T-cell (primary cell): ENCODE measurements at places on chromosomes 12 and 14. TPM values are rescaled to one million over a fixed set of nuclear protein-coding genes. Genes with fewer than 3 reads are reported as not detected.

The SERPINA12 gene
- not detected for total RNA-seq

The SLC25A21 gene
- total RNA-seq: not detected

The GNPNAT1 gene
- total RNA-seq: 10.0 TPM

The TMEM119 gene
- 0.13 TPM for total RNA-seq

The CLEC12A gene
- not detected for total RNA-seq

The CEBPE gene
- total RNA-seq: 0.82 TPM

The CLEC14A gene
- not detected for total RNA-seq

The CRADD gene
- 19.3 TPM for total RNA-seq

The FLRT2 gene
- total RNA-seq: 0.35 TPM

The RAB2B gene
- 27.6 TPM for total RNA-seq

The RNASE4 gene
- total RNA-seq: 0.54 TPM

The SAMD15 gene
- total RNA-seq: 0.25 TPM

The SERPINA10 gene
- total RNA-seq: not detected

The PTHLH gene
- not detected for total RNA-seq

DNA sequence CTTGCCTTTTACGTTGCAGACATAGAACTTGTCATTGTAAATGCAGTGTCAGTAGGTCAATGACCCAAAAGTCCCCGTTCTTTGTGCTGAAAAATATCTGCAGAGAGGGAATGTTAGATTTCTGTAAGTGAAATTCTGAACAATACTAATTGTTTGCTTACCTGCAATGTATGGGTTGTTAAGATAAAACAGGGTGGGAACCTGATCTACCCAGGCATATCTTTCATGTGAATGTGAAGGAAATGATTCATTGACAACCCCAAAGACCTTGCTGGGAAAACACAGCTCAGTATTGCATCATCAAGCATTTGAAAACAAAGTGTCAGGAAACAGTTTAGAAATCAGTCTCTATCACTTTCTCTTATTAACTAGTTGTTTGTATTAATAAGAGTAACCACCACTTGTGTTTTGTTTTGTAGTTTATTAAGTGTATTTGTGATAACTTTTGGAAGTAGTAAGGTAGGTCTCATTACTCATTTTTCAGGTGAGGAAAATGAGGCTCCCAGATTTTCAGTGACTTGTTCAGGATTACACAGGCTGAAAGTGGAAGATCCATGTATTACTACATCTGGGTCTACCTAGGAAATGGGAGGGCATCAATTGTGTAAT is 57.9 kb upstream of the SLC38A2 start:
- no peak overlapping the region for H3K4me3 ChIP-seq
- no peaks in the 10 kb centered on the region for H3K27me3 ChIP-seq
- H3K27ac ChIP-seq: no peak overlapping the region

GRCh38 chr14:61621444-61621843 is 73.9 kb upstream of the HIF1A start:
- H3K27ac ChIP-seq: no peak overlapping the region
- H3K27me3 ChIP-seq: no peaks in the 10 kb centered on the region
- H3K4me1 ChIP-seq: peaks cover 6% of the 10 kb centered on the region

- no peaks in the 10 kb centered on the region for H3K4me1 ChIP-seq
- H3K27me3 ChIP-seq: no peaks in the 10 kb centered on the region
- no peak for DNase-seq
- no peaks in the 10 kb centered on the region for H3K36me3 ChIP-seq
- H3K4me3 ChIP-seq: no peak overlapping the region
Measured at GRCh38 chr14:32224737-32225377, 21.8 kb upstream of the RNU6-8 start.

DNA sequence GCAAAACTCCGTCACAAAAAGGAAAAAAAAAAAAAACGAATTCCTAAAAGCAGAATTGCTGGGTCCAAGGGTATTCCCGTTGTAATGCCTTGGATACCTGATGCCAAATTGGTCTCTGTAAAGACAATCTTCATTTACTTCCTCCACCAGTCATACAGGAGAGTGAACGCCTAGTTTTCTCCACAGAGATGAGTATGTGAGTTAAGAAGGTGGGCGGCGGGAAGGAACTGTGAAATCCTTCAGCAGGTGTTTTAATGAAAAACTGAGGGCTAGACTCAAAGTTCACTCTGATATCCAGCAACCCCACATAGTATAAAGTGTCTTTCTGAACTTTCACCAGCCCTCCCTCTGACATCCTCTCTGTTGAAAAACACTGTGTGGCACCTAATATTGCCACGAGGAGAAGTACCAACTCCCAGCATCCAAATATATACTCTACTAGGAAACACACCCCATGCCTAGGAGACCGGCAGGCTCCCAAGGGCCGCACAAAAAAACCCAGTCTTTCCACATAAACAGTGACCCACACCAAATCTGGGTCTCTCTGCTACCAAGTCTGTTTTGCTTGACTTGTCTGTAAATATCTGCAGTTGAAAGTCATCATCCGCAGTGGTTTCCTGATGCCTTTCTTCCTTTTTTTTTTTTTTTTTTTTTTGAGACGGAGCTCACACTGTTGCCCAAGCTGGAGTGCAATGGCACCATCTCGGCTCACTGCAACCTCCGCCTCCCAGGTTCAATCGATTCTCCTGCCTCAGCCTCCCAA is 30.3 kb upstream of the FOXN3 start:
- peaks cover 12% of the 10 kb centered on the region for H3K36me3 ChIP-seq
- peaks cover 44% of the 10 kb centered on the region for H3K4me1 ChIP-seq
- DNase-seq: no peak
- H3K27ac ChIP-seq: no peak overlapping the region
- no peaks in the 10 kb centered on the region for H3K27me3 ChIP-seq

DNA sequence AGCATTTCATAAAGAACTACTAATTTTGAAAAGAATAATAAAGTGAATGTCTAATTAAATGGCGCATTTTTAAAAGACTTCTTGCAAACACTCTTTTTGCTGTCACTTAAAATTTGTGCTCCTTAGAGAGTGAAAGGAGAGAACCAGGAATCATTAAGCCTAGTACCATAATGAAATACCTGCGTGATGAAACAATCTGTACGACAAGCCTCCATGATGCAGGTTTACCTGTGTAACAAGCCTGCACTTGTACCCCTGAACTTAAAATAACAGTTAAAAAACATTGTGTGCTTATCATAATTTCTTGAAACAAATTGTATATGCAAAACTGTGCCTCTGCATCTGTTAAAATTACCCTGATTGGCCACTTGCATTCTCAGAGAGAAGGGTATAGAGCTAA is 108.1 kb downstream of the MGAT4C start:
- no peaks in the 10 kb centered on the region for H3K27me3 ChIP-seq
- H3K4me3 ChIP-seq: no peak overlapping the region
- DNase-seq: no peak

DNA sequence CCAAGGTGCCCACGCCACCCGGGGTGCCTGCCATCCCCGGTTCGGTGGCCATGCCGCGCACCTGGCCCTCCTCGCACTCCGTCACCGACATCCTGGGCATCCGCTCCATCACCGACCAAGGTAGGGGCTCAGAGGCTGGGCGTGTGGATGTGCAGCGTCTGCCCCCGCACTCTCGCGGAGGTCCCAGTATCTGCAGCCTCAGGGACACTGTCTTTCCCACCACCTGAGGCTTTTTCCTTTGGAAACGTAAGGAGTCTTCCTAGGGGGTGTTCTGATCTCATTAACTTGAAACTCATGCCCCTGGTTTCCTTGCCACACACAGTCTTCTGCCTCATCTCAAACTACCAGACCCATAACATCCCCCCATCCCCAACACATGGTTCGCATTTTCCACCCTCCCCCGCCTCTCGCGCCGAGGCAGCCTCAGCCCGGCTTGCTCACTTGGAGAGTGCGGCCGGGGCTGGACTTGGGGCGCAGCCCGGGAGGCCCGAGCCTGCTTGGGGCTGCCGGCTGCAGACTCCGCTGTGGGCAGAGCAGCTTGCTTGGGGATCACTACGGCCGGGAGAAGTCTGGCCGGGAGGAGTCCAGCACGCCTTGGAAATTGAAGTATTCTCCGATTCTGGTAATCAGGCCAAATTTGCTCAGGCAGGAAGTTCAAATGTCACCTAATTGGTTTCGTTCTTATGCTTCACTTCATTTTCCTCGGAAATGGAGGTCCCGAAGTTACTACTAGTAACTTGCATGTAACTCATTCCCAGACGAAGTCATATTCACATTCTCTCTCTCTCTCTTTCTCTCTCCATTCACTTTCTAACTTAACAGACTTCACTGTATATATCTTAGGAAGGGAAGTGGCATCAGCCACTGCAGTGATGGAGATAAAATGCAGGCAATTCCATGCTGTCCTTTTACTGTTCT is 2.0 kb downstream of the PAX9 start:
- no peak overlapping the region for H3K4me3 ChIP-seq
- DNase-seq: no peak
- H3K4me1 ChIP-seq: no peaks in the 10 kb centered on the region
- peaks cover 10% of the 10 kb centered on the region for H3K27me3 ChIP-seq

- no peaks in the 10 kb centered on the region for H3K36me3 ChIP-seq
- DNase-seq: no peak
- H3K4me3 ChIP-seq: no peak overlapping the region
- no peaks in the 10 kb centered on the region for H3K27me3 ChIP-seq
- H3K27ac ChIP-seq: no peak overlapping the region
Measured at GRCh38 chr12:97756066-97756666, 293.6 kb downstream of the RMST start.

DNA sequence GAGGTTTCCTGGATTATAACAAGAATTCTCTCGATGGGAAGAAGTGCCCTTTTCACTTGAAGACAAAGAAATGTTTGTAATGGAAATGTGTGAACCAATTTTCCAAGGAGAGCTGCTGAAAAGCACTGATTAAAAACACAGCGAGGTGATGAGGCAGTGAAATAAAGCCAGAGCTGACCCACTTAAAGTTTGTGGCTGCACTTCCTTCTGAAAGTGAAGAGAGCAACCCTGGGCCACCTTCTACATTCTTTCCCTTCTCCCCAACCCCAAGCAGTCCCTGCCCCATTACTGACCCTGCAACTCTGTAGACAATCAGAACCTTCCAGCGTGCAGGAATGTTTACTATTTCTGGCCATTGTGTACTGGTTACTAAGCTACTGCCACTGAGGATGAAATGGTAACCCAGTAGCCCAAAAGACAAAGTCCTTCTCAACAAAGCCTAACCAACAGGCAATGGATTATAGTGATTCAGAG is 173.9 kb downstream of the TTC7B start:
- H3K4me1 ChIP-seq: no peaks in the 10 kb centered on the region
- H3K4me3 ChIP-seq: no peak overlapping the region
- no peaks in the 10 kb centered on the region for H3K27me3 ChIP-seq
- no peak overlapping the region for H3K27ac ChIP-seq

DNA sequence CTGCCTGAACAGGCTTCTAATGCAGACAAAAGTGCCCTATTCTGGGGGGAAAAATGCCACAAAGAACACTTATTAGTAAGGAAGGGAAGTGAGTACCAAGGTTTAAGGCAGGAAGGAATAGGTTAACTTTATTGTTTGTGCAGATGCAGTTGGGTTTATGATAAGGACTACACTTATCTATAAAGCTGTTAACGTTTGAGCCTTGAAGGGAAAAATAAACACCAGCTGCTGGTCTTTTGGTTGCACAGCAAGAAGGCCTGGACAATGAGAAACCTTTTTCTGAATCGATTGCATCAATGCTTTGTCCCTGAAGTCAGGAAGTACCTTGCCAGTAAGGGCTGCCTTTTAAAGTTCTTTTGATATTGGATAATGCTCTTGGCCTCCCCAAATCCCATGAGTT is 407.8 kb downstream of the ATP23 start:
- DNase-seq: no peak
- no peaks in the 10 kb centered on the region for H3K36me3 ChIP-seq
- no peaks in the 10 kb centered on the region for H3K4me1 ChIP-seq
- no peak overlapping the region for H3K4me3 ChIP-seq
- H3K27ac ChIP-seq: no peak overlapping the region

DNA sequence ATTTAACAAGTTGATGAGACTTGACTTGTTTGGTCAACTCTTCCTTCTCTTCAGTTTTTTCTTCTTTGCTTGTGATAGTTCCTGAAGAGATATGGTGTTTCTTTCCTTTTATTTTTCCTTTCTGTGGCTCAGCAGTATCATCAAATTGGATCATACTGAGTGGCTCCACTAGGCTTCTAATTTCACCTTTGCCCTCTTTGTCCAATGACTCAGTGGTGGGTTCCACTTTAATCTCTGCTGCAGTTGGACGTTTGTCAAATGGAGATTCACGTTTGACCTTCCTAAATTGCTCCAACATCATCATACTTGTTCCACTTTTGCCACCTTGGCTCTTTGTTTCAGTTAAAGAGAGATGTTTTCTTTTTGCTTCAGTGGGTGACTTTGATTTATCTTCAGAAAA is 41.5 kb downstream of the FAM186A start:
- no peak overlapping the region for H3K27ac ChIP-seq
- H3K27me3 ChIP-seq: no peaks in the 10 kb centered on the region
- H3K4me1 ChIP-seq: no peaks in the 10 kb centered on the region
- DNase-seq: no peak
- no peaks in the 10 kb centered on the region for H3K36me3 ChIP-seq
- H3K4me3 ChIP-seq: no peak overlapping the region

DNA sequence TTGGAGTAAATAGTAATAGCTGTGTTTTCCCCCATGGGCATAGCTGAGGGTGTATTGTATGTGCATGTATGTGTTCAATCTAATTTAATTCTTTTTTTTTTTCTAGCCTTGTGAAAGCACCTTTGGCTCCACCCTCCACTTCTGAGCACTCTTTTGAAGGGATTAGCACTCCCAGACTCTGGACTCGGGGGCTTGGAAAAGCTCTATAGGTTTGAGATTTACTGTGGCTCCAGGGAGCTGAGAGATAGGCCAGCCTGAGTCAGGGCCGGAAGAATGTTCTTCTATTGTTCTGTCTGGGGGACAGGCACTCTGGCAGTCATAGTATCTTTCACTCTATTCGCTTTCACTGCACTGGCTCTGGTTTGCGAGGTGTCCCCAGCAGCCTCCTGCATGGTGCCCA is 540.0 kb upstream of the TBX3 start:
- no peaks in the 10 kb centered on the region for H3K4me1 ChIP-seq
- no peaks in the 10 kb centered on the region for H3K27me3 ChIP-seq
- no peaks in the 10 kb centered on the region for H3K36me3 ChIP-seq
- H3K27ac ChIP-seq: no peak overlapping the region

GRCh38 chr12:72453066-72453465 is 180.9 kb downstream of the TRHDE start:
- no peak for DNase-seq
- no peaks in the 10 kb centered on the region for H3K27me3 ChIP-seq

- no peak overlapping the region for H3K27ac ChIP-seq
- H3K4me1 ChIP-seq: peaks cover 15% of the 10 kb centered on the region
- no peak for DNase-seq
- H3K4me3 ChIP-seq: no peak overlapping the region
Measured at GRCh38 chr12:46177025-46177424, 91.8 kb downstream of the SLC38A1 start.

- no peak for DNase-seq
- no peak overlapping the region for H3K4me3 ChIP-seq
- no peaks in the 10 kb centered on the region for H3K4me1 ChIP-seq
- no peaks in the 10 kb centered on the region for H3K36me3 ChIP-seq
- no peaks in the 10 kb centered on the region for H3K27me3 ChIP-seq
Measured at GRCh38 chr14:23431486-23431885, 4.0 kb downstream of the MYH7 start.
